ENCODE measurements at places on chromosomes 2 and 18.

DNA sequence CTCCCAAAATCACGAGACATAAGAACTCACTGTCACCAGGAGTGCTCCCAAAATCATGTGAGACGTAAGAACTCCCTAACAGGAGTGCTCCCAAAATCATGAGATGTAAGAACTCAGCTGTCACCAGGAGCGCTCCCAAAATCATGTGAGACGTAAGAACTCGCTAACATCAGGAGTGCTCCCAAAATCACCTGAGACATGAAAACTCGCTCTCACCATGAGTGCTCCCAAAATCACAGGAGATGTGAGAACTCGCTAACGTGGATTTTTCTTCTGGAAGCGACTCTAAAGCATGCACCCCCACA, 53.1 kb downstream of the CTDP1 start:
- DNase-seq = no peak

DNA sequence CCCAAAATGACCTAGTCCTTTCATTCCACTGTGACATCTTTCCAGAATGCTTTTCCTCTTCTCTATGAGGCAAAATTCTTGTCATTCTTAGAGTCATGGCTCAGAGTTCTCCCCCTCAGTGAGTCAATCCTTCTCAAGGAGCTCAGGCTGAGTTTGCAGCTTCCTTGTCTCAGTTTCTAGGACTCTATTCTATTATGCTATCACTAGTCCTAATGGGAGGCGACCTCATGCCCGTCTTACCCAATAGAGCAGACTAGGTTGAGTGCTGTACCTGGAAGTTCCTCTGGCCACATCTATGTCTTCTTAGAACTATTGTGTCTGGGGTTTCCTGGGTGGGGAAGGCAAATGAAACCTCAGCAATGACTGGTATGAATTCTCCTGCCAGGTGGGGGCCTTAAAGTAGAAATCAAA, 51.5 kb downstream of the HAUS1 start:
- peak; percentile 96 for DNase-seq

DNA sequence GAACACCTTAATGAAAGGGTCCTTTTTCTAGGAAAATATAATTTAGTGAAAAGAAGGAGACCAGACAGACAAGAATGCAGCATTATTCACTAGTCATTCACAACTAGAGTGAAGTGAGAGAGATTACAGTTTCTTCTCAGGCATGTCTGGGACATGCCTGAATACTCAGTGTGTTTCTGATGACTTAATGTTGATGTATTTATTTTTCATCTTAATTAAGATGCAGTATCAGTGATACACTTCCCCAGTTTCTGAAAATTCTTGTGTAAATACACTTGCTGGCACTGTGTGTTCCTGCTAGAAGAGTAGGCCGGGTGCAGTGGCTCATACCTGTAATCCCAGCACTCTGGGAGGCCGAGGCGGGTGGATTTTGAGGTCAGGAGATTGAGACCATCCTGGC, 143.6 kb downstream of the MYO3B start:
- DNase-seq = no peak

- no peak for DNase-seq
Measured at GRCh38 chr18:75467281-75467795, 39.8 kb upstream of the SMIM21 start.

GRCh38 chr2:199258291-199258690, 199.4 kb downstream of the SATB2 start:
- peak; percentile 2 for DNase-seq

DNA sequence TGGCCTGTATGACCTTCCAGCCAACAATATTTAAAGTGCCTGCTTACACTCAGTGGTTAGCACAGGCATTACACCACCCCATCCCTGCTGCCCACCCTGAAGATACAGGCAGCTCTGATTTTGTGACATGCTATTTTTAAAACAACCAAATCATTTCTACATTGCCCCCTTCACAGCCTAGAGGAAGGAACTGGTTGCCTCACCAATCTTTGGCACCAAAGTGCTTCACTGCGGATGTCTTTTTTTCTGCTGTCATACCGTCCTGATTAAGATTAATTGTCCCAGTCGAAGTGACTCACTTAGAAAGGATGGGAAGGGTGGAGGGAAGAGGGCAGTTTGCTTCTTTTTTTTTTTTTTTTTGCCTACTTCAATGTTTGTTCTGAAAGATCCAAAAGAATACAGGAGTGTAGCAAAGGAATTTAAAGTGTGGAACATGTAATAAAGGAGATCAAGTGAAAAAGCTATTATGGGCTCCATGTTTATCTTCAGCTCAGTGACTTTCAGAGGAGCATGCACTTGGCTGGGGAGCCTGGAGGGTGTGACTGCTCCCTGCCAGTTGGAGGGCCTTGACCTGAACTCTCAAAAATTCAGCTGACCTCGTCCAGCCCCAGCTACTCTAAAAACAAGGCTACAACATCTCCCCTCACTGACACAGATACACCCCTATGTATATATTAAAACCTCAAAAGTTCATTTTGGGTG, 501.1 kb upstream of the TNP1 start:
- DNase-seq = peak; percentile 92

GRCh38 chr2:43018179-43019024, 208.0 kb downstream of the ZFP36L2 start:
- DNase-seq = peak; percentile 59

GRCh38 chr2:105763076-105763475, 18.4 kb downstream of the NCK2 start:
- no peak for DNase-seq

- no peak for DNase-seq
Measured at GRCh38 chr2:177549171-177549570, 156.6 kb downstream of the AGPS start.

All from EL (cell line).